ENCODE measurements at places on chromosomes 13 and 19.

GRCh38 chr19:40580619-40581018 is 3.9 kb downstream of the SHKBP1 start:
- DNase-seq: no peak

GRCh38 chr13:106047859-106048258 is 487.6 kb downstream of the EFNB2 start:
- DNase-seq: no peak

DNA sequence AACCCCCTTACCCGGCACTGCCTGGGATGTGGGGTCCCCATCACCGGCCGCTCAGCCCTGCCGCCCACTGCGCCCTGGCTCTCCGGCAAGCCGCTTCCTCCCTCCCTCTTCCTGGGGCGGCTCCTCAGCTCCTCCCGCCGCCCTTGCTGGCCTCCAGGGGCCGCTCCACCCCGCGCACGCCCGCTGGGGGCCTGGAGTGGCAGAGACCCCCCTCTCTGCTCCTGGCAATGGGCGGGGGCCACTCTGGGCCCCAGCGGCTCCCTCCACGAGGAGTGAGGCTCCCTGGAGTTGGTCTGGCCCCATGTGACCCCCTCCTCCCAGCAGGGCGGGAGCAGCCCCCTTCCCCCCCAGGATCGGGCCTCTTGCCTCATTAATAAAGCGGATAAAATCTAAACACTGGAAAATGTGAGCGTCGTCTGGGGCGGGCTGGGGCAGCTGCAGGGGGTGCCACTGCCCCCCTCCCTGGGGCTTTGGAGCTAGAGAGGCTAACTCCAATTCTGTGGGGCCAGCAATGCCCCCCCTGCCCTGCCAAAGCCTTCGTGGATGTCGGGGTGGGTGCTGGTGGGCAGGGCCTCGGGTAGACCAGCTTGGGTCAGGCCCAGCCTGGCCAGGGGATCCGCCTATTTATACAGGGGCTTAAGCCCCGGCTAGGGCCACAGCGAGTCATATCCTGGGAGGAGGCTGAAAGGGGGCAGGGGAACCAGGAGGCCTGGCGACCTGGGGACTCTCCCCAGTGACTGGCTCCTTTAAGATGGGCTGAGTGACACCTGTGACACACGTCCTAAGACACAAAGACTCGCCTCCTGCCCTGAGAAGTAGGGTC is at the start of gene PTGER1:
PTGER1 (minus strand) TSS at position 104 of the 823 bp plus-strand sequence. CDS start 1,034 bp downstream, outside the sequence.
- DNase-seq: no peak

GRCh38 chr13:79522583-79522982 is 41.6 kb downstream of the NDFIP2 start:
- DNase-seq: no peak

DNA sequence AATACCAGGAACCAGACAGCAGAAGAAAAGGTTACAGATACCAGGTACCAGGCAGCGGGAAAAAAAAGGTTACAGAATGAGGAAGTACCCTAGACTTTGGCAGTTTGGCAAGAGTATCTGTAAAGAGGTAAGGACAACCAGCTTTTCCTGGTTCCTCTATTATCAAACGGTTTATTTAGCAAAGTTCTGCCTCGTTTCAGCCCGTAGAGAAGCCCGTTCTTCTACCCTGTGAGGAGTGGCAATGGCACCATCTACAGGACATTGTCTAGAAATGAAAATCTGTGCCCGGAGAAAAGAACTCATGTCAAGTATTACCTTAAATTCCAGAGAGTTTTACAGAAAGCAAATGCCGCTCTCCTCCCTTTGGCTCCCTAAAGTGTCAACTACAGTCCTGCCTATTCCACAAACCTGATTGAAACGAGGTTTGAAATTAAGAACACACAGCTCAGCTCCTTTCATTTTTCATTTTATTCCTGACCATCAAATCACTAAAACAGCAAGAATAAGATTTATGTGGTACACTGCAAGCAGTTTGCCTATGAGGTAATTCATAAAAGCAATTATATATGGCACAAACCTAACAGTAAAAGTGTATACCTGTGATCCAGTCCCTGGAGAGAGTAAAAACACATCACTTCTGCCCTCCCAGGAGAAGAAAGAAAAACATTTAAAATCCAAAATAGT is 226.3 kb downstream of the SLC7A1 start:
- DNase-seq: no peak

DNA sequence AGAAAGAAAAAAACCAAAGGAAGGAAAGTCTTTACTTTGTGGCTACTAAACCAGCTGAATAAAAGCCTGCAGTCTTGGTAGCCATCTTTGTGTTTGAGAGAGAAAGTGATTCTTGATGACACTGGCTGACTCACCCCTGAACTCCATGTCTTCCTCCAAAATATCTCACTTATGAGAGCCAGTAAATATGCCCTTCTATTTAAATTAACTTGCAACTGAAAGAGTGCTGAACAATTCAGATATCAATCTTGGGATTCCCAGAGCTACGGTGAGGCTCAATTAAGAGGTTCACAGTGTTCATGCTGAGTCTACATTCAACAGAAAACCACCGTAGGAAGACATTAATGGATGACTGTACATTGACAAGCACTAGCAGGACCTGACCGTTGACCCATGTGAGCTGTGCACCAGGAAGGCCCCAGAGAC is 57.9 kb downstream of the KCTD12 start:
- no peak for DNase-seq

GRCh38 chr19:4360081-4360569 is 16.8 kb downstream of the MPND start:
- no peak for DNase-seq

GRCh38 chr13:106095919-106096318 is 439.5 kb downstream of the EFNB2 start:
- no peak for DNase-seq

- no peak for DNase-seq
Measured at GRCh38 chr13:99370481-99371275, 63.5 kb upstream of the GPR183 start.

DNA sequence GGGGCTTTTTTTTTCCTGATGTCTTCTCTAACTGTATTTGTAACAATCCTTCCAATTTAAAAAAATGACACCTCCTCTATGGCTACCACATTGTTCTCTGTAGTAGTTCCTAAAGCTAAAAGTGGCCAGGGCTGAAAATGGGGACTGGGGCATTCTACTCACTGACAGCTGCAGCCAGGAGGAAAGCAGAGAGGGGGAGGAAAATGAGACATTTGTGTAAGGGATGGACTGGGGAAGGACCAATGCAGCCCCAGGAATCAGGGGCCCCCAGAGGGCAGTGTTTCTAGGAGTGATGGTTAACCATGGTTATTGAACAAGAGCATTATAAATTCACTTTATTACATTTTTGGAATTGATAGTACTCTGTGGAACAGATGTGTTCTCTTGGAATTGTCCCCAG is 34.3 kb upstream of the C1QTNF9 start:
- DNase-seq: no peak

DNA sequence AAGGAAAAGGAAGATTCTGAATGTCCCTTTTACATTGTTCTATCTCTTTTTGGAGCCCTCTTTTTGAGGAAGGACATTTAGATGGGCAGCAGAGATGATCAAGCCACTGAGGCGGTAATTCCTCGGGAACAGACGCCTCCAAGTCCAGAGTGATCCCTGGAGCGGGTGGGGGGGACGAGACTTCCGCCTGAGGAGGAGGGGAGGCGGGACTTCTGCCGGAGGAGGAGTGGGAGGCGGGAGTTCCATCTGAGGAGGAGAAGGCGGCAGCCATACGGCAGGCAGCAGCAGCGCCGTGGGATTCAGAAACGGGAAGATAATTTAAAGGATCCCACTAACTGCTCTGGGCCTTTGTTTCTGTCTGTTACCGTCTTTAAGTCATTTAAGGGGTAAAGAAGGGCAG is 37.6 kb upstream of the CD177 start:
- DNase-seq: no peak

DNA sequence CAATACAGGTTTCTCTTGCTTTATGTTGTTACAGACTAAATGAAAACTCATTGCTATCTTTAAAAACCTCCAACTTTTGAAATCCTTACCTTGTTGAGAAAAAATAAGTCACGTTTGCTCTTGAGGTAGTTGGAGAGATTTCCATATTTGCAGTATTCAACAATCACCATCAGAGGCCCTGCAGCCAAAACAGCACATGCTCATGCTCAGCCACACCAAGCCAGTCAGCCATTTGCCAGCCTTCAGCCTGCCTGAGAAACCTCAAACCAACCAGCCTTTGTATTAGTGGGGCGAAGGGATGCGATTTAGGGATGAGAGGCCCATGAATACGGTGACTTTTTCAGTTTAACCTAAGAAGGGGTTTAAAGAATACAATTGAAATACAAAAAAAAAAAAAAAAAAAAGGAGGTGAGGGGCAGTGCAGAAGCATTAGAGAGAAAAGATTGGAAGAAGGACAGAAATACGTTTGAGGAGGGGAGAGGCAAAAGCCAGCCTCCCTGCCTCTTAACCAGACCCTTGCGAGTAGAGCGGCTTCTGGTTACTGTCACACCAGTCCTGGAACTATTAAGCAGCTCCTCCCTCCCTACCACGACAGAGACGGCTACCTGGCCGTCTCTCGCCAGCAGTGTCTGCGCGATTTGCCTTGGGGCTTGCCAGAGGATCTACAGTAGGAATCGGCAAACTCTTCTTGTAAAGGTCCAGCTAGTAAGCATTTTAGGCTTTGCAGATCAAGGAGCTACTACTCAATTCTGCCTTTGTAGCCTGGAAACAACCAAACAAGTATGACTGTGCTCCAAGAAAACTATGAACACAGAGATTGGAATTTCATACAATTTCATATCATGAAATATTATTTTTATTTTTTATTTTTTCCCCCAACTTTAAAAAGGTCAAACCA is 167.3 kb downstream of the FLT1 start:
- DNase-seq: no peak

- DNase-seq: no peak
Measured at GRCh38 chr19:46678110-46678732, 17.2 kb upstream of the DACT3 start.

DNA sequence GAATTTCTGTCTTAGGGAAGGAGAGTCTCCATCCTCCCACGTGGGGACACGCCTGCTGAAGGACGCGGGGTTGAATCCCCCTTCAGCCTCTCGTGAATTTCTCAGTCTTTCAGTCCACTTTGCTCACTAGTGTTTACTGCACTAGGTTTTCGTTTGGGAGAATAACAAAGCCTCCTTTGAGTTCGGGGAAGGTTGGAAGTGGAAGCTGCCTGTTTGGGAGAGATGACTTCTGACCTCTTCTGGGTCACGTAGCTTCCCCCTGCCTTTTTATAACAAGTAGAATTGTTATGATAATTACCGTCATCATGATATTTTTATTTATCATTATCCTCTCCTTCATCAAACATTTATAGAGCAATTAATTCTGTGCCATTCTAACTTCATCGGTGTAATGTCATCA is 60.7 kb downstream of the ATP11A start:
- no peak for DNase-seq

GRCh38 chr13:22735011-22735995 is 445.5 kb upstream of the SGCG start:
- DNase-seq: no peak

DNA sequence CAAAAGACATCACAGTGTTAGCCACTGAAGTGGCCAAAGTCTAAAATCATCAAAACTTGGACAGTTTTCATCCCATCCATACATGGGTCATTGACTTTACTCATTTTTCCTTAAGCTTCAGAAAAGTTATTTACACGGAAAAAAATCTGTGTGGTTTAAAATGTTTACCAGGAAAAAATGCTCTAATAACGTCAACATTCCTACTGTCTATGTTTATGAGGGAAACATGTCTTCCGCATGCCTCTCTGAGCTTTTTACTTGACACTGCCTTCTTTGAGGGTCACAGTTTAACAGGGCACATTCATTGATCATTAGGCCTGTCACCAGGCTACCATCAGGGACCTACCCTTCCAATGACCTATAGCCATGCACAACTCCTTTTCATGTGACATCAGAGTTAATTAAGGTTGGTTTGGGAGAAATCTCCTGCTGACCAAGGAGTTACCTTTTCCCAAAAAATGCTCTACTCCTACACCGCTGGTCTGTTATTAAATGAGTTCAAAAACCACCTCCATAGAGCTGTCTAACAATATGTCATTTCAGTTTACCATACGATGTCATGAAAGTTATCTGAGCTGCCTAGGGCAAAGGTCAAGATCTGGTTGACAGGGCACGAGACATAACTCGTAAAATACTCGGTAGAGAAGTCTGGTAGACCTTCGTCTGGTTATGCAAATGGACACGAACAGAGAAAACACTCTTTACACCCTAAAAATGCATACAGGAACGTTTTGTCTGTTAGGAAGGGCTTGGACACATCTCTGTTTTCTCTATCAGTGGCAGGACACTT is 17.8 kb downstream of the FLT1 start:
- no peak for DNase-seq

GRCh38 chr19:33471111-33471996 is 50.2 kb downstream of the PEPD start:
- no peak for DNase-seq

- no peak for DNase-seq
Measured at GRCh38 chr13:46721054-46721453, 75.9 kb downstream of the ESD start.

DNA sequence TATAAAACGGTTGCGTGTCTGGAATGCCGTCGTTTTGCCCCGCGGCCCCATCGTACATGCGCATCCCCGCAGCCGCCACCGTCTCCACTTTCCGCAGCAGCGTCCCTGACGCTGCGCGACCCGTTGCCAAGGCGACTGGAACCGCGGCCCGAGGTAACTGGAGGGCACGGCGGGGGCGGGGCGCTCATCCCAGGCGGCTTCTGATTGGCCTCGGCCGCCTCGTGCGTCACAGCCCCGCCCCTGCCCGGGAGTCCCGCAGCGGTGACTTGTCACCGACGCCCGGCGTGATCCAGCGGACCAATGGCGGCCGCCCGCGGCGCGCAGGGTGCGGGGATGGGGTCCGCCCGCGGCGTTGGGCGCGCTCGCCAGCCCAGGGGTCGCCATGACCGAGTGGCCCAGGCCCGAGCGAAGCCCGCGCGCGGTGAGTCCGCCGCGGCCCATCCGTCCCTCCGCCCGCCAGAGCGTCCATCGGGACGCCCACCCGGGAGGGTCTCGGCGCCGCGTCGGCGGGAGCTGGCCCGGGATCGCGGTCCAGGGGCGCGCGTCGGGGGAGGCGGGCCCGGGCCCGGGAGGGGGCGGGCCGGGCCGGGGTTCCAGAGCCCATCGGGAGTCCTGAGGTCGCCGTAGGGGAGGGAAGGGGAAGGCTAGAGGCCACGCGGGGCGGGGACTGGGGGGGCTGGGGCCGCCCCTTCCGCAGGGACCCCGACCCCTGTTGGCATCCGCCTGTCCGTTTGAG is at the start of gene ZSCAN1:
ZSCAN1 (plus strand) TSS at position 285 of the 736 bp plus-strand sequence. CDS start 3,812 bp downstream, outside the sequence.
- no peak for DNase-seq

All from GOT3 (cell line).